ENCODE measurements at places on chromosomes 6 and 20.

- DNase-seq, result no peak
These were observed 133.0 kb upstream of the DOK5 start for GRCh38 chr20:54342258-54342920.

GRCh38 chr6:154092326-154092962, 53.4 kb downstream of the OPRM1 start:
- DNase-seq, result no peak

DNA sequence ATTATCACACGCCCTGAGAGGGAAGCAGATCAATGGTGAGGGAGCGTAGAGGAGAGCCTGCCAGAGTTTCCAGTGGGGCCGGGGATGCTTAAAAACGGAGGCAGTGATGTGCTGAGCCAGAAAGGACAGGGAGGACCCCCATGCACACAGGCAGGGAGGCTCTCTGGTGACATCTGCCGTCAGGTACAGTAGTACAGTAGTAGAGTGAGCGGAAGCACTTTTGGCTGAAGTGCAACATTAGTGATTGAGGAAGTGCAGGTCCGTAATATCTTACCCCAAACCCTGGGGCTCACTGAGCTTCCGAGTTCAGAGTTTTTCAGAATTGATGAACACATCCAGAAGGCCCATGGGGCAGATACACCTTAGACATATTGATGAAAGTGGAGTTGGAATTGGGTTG, 42.1 kb downstream of the GFRA4 start:
- DNase-seq, result no peak

DNA sequence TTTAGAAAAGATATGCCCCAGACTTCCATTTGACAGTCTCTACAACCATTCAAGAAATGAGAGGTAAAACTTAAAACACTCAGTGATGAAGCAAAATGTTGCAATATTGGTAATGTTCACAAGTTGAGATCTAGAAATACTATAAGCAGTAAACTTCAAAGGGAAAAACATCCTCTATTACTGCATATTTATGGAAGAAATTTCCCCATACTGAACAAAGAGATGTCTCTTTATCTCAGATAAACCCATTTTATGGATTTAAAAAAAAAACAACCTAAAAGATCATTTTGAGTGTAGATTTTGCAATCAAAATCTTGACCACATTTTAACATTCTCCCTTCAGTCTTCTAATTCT, 177.8 kb upstream of the TAB2 start:
- DNase-seq, result no peak

- DNase-seq, result no peak
These were observed 1.8 kb downstream of the PROCR start for GRCh38 chr20:35173576-35174192.

GRCh38 chr20:38209054-38209675, 44.1 kb upstream of the TGM2 start:
- no peak for DNase-seq

GRCh38 chr20:45892049-45892825, 1.1 kb downstream of the CTSA start:
- DNase-seq, result no peak

- DNase-seq, result no peak
These were observed 4.7 kb upstream of the SCUBE3 start for GRCh38 chr6:35209081-35209480.

GRCh38 chr20:29298271-29298590, 1959.2 kb upstream of the DEFB115 start:
- DNase-seq, result no peak

DNA sequence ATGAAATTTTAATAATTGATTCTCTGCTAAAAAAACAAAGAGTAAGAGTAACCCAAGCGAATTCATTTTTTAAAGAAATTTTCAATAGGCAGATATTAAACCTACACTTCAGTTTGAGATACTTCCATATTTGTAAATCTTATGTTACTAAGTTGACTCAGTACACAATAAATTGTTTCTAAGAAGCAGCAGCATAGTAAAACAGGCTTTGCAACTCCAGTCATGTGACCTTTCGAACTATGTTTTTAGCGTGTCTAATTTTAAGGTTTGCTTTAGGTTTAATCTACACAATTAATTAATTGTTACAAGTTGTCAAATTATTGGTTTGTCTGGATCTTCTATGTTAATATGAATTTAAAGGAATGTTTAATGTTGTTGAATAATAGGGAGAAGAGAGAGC, 708.9 kb upstream of the CITED2 start:
- DNase-seq, result no peak
